ENCODE measurements at places on chromosomes 3 and 15.

- DNase-seq: no peak
Measured at GRCh38 chr3:29334706-29335105, 53.8 kb downstream of the RBMS3 start.

- no peak for DNase-seq
Measured at GRCh38 chr3:8519156-8519555, 17.5 kb downstream of the LMCD1 start.

DNA sequence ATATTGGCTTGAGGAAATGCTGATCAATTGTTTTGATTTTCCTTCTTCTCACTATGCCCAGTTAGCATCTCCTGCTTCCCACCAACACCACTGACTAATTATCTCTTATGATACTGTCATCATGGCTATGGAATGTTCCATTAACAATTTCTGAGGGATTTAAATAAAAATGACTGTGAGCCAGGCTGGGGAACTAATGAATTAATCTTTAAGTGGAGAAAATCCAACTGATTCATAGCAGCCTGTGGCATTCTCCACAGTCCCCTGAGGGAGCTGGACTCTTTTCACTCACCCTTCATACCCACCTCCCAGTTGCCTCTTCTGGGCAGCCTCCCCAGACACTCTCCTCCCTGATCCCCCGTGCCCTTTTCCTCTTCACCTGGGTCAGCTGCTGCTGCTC lies 353.6 kb downstream of the CLSTN2 start:
- DNase-seq: no peak

DNA sequence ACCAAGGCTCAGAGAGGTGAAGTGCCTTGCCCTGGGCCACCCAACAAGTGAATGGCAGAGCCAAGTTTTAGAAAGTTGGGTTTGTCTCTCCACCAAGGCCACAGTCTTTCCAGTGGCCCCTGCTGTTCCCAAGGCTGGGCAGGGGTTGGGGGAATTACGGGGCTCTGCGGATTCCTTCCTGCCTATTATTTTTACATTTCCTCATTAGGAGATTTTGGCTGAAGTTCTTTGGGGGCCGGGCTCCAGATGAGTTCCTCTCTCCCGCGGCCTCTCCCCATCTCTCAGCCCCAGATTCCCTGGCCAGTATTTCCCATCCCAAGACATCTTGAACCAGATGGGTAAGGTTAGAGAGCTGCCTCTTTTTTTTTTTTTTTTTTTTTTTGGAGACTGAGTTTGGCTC lies 44.0 kb upstream of the SMAD6 start:
- no peak for DNase-seq

DNA sequence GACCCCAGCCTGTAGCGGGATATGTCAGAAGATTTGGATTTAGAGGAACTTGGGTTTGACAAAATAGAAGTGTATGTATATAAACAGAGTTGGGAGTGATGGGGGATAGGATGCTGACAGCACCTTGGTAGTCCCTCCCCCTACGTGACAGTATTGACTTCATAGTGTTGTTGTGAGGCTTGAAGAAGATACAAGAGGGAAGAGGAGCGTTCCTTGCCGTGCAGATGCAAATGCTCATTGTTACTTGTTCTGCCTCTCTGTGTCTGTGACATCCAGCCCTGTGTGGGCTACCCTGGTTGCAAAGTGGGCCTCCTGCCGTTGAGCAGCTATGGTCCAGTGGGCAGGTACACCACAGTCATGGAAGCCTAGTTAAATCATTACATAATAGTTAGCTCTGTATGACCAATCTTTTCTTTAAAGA lies 45.0 kb downstream of the SMAD3 start:
- DNase-seq: no peak

DNA sequence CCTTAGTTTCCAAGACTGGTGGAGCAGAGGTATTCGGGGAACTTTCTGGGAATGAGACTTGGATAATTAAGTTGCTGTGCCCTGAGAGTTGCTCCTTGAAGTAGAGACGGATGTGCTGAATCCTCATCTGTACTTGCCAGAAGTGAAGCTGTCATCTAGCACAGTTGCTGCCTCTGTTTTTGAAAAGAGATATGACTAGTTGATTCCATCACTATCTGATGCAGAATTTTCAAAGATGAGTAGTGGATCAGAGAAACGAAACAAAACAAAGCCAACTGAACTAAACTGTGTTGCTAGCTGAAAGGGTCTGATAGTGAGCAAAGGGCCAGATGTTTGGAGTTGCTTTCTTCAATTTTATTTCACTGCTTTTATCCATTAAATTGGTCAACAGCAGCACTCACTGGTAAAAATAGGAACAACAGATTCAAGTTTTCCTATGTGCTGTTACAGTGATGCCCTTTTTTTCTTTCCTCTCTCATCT lies 52.7 kb downstream of the MITF start:
- DNase-seq: no peak

- DNase-seq: no peak
Measured at GRCh38 chr3:94115482-94115881, 52.6 kb downstream of the NSUN3 start.

DNA sequence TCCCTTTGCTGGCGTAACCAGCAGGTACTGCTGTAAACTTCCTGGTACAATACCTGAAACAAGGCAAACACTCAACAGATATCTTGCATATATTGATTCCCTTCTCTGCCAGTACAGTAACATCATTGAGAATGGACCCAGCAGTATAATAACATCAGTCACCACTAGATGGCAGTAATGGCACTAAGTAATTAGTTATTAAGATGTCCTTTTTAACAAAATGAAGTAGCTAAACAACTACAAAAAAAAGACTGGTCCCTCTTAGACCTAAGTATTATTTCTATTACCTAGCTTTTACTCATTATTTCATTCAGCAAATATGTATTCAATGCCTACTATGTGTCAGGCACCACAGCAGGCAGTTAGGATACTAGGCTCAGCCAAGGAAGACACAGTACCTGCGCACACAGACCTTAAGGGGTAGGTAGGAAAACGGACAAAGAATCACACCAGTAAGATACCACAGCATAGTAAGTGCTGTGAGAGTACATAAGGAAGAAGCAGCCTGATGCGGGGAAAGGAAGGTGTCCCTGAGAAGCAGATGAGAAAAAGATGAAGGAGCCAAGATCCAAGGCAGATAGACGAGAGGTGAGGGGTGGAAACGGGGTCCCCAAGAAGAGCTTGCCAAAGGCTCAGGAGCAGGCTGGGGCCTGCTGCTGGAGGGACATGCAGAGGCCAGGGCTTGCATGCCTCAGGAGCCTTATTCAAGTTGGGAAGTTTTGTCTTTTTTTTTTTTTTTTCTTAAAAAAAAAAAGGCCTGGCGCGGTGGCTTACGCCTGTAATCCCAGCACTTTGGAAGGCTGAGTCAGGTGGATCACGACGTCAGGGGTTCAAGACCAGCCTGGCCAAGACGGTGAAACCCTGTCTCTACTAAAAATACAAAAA lies 102.7 kb upstream of the CHD2 start:
- no peak for DNase-seq

- no peak for DNase-seq
Measured at GRCh38 chr15:63870043-63870394, 36.3 kb upstream of the HERC1 start.

GRCh38 chr3:16480861-16481545 lies 32.5 kb downstream of the RFTN1 start:
- DNase-seq: no peak

Measured in activated T-helper 1 cell treated with anti-CD3 and anti-CD28 coated beads, Interleukin-2, amount 50 U/mL, for 16 hours (primary cell).